Urinary bladder (tissue), 4 donors: ENCODE measurements at places on chromosomes 4 and X. TPM values are rescaled to one million over a fixed set of nuclear protein-coding genes. Genes with fewer than 3 reads are reported as not detected.
A peak's percentile ranks its signal among the peaks of the same experiment; 100 is the strongest.

DNA sequence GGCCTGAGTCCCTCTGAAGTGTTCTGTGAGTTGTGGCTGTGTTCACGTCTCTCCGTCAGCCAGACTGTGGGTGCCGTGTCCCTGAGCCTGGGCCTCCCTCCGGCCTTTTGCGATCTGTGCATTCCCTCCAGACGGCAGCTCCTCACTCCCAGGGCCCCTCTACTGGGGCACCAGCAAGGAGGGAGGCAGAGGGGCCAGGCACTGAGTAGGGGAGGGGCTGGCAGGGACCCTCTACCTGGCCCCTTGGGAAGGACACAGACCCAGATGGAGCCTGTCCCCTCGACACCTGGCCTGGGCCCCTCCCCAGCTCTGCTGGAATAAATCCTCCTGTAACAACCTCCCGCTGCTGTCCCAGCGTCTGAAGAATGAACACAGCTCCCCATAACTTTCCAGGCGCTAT lies 110.0 kb upstream of the NKX1-1 start:
- DNase-seq: no peak

GRCh38 chrX:116493271-116493670 lies 30.5 kb upstream of the CT83 start:
- DNase-seq: no peak

DNA sequence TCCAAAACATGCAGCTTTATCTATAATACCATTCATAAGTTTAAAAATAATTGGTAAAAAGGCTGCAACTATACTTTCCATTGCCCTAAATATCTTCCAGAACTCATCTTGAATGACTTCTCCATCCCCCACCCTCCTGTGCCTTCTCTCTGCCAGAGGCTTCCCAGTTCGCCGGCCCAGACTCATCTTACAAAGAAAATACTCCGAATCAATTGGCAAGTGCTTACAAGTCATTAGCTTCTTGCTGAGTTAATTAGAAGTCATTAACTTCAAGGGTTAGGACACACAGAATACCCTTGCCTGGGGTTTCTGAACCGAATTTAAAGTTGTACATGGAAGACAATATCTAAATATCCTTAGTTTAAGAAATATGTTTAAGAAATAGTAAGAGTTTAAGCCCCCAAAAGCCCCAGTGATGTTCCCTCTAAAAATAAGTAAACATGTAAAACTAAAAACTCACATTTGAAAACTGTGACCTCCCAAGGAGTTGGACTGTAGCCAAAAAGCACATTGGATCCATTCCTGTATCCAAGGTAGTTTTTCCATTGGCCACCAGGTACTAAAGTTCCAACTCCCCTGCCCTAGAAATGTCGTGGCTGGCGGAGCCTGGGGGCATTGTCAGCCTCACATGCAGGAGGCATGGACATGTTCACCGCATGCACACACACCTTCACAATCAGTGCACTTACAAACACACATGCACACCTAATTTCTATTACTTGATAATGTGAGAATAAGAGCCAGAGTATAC lies 535.2 kb upstream of the FAT1 start:
- no peak for DNase-seq

DNA sequence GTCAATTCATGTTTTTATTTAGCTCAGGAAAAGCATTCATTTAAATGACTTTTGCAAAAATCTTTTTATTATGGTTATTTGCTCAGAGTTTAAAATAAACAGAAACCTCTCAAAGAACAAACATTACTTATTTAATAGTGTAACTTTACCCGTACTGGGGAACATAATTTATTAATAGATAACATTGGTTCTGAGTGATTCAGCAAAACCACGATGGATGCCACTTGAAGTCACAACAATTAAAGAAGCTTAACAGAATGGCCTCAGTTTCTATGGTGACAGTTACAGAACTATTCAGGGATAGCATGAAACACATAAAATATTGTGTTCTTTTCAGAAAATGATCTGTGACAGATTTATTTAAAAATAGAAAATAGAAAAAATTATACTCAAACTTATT lies 368.7 kb downstream of the CCSER1 start:
- DNase-seq: no peak

DNA sequence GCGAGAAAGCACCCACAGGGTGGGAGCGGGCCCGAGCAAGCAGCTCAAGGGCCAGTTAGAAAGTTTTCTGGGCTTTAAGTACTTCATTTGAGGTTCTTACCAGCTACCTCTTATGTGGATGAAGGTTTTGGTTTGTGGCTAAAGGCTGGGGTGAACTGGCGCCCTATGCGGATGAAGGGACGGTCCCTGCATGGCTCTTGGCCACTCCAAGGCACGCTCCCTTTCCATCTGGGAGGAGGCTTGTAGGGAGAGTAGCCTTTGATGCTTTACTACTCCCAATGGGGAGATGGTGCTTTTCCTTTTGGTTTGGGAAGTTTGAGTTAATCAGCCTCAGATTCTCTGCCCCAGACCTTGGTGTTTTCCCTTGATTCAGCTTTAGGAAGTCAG lies 17.7 kb downstream of the MRFAP1 start:
- DNase-seq: no peak

DOCK11 gene
- total RNA-seq: 50.4 TPM

DNA sequence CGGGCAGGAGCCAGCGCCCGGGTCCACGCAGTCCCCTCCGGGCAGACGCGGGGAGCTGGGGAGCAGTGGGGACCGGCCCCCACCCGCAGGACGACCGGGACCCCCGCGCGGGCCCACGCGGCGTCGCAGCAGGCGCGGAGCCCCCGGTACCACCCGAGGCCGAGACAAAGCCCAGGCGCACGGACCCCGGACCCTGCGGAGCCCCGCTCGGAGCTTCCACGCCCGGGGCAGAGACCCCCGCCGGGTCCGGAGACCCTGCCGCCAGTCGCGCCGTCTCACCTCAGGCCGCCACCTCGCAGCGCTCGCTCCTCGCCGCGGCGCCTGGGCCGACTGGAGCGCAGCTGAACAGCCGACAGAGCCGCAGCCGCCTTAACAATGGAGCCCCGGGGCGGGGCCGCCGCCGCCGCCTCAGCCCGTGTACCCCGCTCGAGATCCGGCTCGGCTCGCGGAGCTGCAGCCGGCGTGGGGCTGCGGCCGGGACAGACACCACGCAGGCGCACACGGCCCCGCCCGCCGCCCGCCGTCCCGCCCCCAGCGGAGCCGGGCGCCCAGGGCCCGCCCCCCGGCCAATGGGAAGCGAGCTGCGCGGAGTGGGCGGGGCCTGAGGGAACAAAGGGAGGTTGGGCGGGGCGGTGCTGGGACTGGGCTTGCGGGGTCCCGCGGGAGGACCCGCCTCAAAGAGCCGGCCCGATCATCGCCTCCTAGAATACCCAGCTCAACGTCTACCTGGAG lies at the start of gene AFAP1:
Gene AFAP1 (minus strand): TSS at position 485 of the 732 bp plus-strand sequence. CDS start 67,783 bp downstream, outside the sequence.
- DNase-seq: peak; percentile 84

- no peak for DNase-seq
Observed at GRCh38 chr4:153514001-153514526, 47.9 kb downstream of the TMEM131L start.

DNA sequence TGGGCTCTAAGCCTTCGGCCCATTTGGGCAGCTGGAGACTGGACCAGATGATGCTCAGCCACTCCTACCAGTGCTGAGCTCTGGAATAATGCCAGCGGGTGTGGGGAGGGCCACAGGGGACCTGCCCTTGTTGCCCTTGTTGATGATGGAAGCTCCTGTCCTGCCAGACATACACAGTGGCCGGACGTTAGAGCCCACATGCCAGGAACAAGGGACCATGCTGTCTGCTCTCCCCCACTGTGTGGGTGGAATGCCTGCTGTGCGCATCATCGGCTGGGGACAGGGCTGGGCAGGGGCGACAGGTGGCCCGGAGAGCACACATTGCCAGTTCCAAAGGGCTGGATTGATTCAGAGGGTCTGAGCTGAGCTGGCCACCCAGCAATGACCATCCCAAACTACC lies 2.0 kb downstream of the ABLIM2 start:
- no peak for DNase-seq

GRCh38 chr4:5708449-5709206 lies at the start of gene EVC2:
TSS of gene EVC2 (minus strand) at chr4:5708559. CDS start at chr4:5708513, 46 bp downstream.
- DNase-seq: no peak

GRCh38 chr4:154390324-154390723 lies 101.3 kb downstream of the DCHS2 start:
- DNase-seq: no peak

DNA sequence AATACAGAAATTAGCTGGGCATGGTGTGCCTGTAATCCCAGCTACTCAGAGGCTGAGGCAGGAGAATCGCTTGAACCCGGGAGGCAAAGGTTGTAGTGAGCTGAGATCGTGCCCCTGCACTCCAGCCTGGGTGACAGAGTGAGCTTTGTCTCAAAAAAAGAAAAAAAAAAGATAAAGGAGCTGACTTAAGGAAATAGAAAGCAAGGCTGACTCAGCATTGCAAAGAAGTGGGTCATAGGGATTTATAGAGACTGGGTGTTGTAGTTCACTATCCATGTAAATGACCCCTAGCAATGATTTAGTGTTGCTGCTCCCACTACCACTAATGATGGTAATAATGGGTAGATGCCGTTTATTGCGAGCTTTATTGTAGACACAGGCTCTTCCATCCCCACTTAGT lies 47.6 kb downstream of the ADD1 start:
- no peak for DNase-seq

DNA sequence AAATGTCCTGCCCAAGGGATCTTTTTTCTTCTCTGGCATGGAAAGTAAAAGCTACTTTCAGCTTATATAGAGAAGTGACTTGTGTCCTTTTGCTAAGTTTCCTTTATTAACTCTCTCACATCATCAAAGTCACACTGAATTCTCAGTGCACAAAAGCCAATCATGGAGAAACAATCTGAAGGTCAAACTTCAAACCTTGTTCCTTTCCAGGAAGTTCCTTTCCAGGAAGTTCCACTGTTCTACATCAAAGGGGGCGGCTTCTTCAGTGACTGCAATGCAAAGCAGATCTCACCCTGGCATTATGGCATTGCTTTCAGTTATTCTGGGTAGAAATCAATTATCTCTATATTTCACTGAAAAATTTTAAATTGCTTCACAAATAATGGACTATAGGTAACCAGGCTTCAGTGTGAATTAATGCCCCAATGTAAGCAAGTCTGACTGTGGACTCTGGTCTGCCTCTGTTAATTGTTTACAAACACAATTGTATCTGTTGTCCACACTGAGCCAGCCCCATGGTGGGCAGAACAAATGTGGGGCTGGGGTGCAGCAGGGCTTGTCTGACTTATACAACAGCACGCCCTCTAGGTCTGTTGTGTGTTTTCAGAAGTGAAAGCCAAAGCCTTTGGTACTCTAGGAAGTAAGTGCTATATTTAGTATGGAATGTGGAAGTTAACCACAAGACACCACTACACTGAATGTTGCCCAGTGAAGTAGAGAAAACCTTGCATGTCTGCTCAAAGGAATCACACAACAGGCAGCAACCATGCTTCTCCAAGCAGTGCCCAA lies 98.8 kb downstream of the CDS1 start:
- DNase-seq: peak; percentile 3

DNA sequence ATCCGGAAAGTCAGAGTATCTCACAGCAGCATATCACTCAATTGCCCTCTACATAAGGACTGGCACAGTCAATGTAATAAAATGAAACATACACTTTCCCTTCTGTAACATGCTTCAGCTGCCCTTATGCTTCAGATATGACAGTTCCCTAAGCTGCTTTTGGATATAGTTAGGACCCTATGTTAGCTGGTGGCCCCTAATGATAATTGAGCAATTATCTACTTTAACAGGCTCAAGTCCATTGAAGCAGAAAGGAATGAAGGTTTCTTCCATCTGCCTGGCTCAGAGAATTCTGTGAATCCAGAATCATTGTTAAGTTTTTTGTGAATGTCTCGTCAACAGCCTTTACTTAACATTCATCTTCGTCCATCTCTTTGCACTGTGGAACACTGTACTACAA lies 951.2 kb upstream of the DIAPH2 start:
- no peak for DNase-seq

VCX3A gene
- total RNA-seq: not detected

GRCh38 chr4:48813964-48814363 lies 16.9 kb upstream of the OCIAD1 start:
- no peak for DNase-seq

- no peak for DNase-seq
Observed at GRCh38 chrX:16870862-16871815, 977 bp upstream of the RBBP7 start.

GRCh38 chrX:39381422-39381821 lies 580.2 kb downstream of the MID1IP1 start:
- no peak for DNase-seq

NDP gene
- 2.5 TPM for total RNA-seq

WDR17 gene
- total RNA-seq: 7.1 TPM

DNA sequence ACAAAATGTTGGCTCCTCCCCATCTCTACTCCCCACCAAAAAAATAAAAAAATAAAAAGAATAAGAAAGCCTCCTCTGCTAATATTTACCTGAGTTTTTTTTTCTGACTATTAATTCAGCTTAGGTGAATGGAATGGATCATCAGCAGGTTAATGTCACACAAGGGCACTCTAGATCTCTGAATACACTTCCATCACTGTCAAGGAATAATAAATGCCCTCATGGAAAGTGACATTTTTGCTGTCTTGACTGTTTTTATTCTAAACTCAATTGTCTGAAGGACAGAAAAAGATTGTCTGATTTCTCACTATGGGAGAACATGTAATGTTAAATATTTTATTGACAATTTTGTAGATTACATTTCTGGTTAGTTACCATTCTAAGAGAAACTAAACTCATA lies 30.4 kb upstream of the TLL1 start:
- DNase-seq: no peak

COL4A5 gene
- total RNA-seq: 296 TPM

- no peak for DNase-seq
Observed at GRCh38 chr4:38189445-38189844, 229.2 kb downstream of the PTTG2 start.

TMPRSS11F gene
- not detected for total RNA-seq

ARAP2 gene
- 34.1 TPM for total RNA-seq

DNA sequence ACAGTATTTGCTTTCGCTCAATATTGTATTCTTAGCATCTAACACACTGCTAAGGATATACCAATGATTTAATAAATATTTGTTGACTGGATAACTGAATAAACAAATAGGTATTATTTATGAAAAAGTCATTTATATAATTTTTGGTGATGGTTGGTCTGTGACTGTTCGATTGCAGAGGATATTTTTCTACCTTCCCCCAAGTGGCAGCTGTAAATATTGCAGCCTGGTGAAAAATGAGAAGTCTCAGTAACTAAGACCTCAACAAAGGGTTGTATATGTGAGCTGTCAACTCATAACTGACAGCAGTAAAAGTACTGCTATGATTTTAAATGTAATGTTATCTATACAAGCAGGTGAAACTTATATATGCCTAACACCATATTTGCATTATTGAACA lies 36.0 kb downstream of the HTR2C start:
- no peak for DNase-seq

RASSF6 gene
- 14.8 TPM for total RNA-seq

GRCh38 chr4:25500626-25501316 lies 123.7 kb downstream of the ANAPC4 start:
- no peak for DNase-seq

DNA sequence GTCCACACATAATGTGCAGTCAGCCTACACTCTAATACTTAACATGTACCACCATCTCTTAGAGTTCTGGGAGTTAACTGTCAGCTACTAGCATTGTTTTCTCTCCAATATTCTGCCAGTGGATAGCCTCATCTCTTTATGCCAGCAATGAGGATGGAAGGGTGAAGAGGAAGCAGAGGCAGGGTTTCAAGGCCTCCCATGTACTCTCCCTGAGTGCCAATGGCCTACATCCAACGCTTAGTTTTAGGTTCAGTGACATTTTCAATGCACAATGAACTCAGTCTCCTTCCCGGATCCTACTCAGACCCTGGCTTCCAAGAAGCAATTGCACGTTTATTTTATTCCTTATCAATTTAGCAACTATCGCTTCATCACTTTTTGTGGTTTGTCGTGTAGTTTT lies 686.1 kb downstream of the DMD start:
- no peak for DNase-seq
